Nucleus accumbens (tissue), 56 donors: ENCODE measurements at places on chromosomes 2 and 18.

- no peak for DNase-seq
These were observed 174.8 kb downstream of the DYM start for GRCh38 chr18:49285627-49286026.

DNA sequence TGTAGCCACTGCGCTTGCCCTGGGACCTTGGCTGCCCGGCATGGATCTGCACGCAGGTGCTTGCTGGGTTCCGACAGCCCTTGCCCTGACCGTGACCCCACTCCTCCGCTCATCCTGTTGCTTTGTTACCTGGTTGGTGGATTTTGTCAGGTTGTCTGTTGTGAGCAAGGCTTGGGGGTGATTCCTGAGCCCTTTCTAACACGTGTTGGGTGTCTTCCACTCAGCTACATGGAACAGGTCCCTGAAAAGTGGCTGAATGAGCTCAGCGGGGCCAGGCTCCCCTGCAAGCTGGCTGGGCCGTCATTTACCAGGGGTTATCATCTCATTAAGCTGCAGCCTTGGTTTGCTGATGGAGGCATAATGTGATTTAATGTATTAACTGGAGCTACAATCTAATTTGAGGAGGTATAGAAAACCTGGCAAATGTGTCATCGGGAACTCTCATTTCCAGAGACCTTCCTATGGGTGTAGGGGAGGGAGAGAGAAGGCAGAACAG is 24.6 kb downstream of the RAMP1 start:
- DNase-seq: no peak

DNA sequence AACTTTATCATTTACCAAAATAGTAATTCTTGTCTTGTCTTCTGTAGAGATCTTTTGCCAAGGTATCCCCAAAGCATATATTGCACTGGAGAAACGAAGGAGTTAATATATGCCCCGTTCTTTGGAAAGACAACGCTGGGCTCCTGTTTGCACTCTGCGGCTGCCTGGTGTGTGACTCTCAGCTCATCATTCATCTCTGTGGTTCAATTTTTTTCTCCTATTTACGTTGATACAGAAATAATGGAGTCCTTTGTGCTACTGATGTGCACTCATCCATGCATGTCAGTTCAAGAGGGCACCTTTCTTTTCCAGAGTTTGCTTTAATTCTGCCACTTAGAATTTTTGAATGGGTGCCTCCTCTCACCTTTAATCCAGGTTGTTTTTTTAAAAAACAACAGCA is 655.5 kb downstream of the DCDC2C start:
- no peak for DNase-seq

DNA sequence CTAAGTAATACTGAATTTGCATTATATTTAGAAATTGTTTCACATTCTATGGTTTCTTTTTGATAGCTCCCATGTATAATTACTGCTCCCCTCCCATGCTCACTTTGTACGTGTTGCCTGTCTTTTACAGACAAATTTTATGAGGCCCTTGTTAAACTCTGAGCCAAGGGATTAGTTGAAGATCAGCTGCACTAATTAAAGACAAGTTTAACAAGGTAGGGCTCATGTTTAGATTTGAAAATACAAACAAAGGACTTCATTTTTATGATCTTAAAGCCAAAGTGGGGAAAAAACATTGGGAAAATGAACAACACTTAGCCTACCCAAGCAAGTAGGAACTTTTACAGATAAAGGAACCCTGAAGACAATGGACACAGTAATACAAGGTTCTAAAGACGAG is 46.2 kb downstream of the ARHGAP28 start:
- no peak for DNase-seq

DNA sequence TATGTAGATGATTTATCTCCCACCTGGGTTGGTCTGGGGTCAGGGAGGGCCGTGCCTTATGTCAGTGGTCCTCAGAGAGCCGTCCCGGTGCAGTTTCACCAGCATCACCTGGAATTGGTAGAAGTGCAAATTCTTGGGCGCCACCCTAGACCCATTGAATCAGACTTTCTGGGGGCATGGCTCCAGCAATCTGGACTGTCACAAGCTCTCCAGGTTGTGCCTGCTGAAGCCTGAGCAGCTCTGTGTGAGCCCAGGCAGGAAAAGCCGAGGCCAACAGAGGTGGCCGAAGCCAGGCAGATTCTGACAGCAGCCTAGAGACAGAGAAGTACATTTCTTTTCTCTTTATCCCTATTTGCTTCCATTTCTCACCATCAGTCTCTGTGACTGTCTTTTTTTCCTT is 98.4 kb upstream of the SEC11C start:
- no peak for DNase-seq

DNA sequence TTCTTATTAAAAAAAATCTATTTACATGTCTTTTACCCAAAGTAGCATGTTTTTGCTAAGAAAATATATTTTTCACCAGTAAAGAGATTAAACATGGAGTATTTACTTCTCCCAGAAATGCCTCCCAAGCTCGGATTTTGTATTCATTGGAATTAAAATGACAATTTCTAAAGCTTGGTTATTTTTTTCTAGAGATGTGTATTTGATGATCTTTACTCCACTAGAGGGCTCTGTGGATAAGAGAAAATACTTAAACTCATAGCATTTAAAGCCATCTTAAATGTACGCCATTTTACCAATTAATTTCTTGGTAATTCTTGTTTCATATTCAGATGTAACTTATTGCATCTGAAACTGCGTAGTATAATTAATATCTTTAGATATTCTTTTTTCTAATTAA is 461.4 kb downstream of the GALR1 start:
- no peak for DNase-seq

DNA sequence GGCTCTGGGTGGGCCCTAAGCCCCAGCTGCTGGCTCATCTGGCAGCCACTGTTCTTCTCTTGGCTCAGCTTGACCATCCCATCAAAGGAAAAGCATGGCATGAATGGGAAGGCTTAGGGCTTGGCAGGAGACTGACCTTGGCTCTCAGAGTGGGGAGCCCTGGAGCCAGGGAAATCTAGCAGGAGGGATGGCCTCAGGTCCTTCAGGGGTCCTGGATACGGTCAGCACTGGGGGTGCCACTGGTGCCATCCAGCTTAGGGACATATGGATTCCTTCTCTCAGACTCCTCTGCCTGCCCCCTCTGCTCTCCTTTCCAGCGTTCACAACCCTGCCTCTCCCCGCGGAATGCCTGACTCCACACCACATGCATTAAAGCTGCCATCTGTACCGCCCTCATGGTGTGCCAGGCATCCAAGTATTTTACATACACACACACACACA is 165.5 kb upstream of the HAAO start:
- no peak for DNase-seq

DNA sequence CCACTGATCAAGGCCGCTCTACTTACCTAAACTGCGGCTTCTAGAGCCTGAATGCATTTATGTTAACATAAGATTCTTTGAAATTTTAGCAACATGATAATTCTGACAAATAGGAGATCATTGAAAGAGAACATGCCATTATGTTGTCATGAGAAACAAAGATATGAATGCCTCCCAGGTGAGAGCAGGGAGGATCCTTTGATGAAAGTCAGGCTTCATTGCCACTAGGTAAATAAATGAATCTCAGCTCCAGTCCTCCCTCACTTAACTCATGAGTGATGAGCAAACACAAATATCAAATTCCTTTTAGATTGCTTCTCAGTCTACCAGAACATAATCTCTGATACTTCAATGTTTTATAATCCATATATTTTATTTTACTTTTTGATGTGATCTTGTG is 463.2 kb upstream of the CDH7 start:
- no peak for DNase-seq

GRCh38 chr2:43227830-43228281 is 1.4 kb upstream of the ZFP36L2 start:
- DNase-seq: no peak

DNA sequence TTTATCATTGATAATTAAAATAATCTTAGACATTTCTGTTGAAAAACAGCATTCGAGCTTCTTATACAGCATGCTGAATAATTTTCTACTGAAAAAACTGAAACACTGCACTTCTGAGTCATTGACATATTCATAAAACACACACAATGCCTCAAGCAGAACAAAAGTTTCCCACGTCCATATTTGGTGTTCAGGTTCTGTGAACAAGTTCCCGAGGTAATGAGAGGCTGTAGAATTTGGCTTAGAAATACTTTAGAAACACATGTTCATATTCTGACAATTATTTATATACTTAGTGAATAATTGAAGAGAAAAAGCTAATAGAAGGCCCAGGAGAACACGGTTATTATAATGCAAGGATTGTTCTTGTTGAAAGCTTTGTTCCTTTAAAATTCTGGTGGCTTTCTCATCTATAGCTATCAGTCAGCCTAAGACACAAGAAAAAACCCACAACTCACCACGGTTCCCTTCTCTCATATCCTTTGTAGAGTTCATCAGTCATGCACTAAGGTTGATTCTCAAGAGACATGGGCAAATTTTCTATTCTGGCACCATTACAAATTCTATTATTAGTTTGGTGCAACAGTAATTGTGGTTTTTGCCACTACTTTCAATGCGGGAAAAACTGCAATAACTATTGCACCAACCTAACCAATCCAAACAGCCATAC is 194.4 kb downstream of the TMX3 start:
- no peak for DNase-seq

DNA sequence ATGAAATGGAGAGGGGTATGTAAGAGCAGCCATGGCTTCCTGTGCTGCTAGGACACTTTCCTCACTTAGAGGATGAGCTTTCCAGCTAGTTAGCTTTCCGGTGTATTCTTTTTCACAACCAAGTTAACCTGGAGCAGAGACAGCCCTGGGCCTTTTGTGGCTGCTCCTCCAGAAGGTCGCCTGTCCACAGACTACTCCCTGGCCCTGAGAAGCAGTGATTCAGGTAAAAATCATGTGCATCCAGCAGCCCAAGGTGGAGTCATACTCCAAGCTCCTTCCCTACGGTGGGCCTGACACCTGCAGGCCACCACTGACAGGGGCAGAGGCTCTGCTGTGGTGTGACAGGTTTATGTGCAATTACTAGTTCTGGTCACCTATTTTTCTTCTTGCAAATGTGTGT is 187.2 kb downstream of the ANKRD30B start:
- no peak for DNase-seq

GRCh38 chr2:15832030-15832709 is 108.2 kb upstream of the MYCN start:
- DNase-seq: no peak

DNA sequence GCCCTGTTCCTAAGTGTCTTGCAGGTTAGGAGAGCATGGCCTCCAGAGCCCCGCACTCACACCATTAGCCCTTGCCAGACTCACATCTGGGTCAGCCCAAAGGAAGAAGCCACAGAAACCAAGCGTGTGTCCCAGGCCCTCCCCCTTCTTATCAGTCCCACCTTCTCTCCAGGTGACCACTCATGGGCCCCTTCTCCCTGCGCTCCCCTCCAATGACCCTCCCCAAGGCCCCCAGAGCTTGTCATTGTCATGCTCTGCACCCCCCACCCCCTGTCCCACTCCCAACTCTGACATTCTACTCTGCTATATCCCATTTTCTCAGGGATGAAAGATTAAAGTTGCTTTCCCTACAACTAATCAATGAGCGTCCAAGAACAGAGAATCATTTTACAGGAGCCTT is 30.1 kb downstream of the CAPN14 start:
- DNase-seq: no peak

- no peak for DNase-seq
These were observed 149.0 kb downstream of the LAMA3 start for GRCh38 chr18:23838233-23838632.

- no peak for DNase-seq
These were observed 1.2 kb upstream of the OTX1 start for GRCh38 chr2:63049211-63049969.

DNA sequence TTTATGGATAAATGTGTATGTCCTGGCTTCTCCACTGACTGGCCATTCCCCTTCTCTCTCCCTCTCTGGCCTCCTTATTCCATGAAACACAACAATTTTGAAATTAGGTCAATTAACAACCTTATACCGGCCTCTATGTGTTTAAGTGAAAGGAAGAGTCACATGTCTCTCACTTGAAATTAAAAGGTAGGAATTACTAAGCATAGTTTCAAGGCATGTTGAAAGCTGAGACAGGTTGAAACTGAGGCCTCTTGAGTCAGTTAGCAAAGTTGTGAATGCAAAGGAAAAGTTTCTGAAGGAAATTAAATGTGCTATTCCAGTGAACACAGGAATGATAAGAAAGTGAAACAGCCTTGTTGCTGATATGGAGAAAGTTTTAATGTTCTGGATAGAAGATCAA is 69.7 kb downstream of the ADAM23 start:
- DNase-seq: no peak

DNA sequence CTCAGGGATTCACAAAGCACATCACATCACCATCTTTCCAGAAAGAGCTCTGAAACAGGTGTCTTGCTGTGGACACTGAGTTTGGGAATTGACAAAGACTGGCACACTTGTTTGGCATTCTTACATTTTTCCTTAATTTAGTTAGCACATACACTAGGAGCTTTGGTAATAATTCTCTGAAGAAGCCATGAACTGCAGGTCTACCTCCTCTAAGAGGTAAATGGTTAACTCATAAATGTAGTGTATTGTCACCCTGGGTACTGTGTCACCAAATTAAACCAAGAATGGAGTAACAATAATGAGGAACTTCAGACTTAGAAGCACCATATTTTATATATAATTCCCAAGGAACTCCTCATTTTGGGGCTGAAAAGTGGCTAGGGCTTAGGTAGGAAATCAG is 22.6 kb downstream of the EIF4E2 start:
- no peak for DNase-seq

- peak; percentile 52 for DNase-seq
These were observed 598 bp upstream of the WBP1 start for GRCh38 chr2:74457549-74458131.

- DNase-seq: no peak
These were observed 59.8 kb upstream of the PELI1 start for GRCh38 chr2:64203858-64204632.

DNA sequence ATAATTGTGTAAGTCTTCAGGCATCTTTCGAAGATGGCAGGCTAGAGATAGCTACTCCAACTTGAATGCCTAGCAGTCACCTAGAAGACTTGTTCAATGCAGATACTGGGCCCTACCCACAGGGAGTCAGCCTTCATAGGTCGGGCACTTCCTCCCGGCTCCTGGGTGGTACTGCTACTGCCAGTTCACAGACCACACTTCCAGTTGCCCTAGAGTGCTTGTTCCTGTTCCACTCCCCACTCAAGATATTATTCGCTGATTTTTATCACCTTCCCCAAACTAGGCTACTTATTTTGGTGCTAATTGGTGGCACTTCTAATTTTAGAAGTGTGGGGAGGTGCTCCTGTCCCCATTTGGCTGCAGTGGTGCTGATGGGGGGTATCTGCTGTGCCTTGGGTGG is 34.2 kb downstream of the INPP4A start:
- no peak for DNase-seq

- DNase-seq: no peak
These were observed 69.0 kb downstream of the OSBPL6 start for GRCh38 chr2:178263159-178263860.

DNA sequence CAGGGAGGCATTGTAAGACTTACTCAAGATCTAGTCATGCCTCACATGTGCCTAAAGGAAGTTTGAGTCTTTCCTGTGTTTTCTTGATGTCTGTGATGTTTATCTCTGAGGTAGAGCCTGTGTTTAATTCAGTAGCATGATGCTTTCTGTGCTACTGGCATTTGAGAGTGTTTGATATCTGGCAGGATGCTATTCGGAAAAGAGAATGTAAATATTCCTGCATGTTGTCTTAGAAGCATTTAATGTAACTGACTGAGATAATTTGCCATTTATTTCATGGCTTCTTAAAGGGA is 58.8 kb downstream of the GREB1L start:
- DNase-seq: no peak
